ENCODE measurements at places on chromosomes 3 and 15. TPM values are rescaled to one million over a fixed set of nuclear protein-coding genes. Genes with fewer than 3 reads are reported as not detected.

CLDN1 gene
- polyA plus RNA-seq, result 51.6 TPM

OTOL1 gene
- polyA plus RNA-seq, result not detected

WDR49 gene
- polyA plus RNA-seq, result not detected

TTLL13 gene
- 0.08 TPM for polyA plus RNA-seq

POLQ gene
- polyA plus RNA-seq, result 1.6 TPM

ARGFX gene
- polyA plus RNA-seq, result not detected

TICRR gene
- polyA plus RNA-seq, result 4.1 TPM
